SK-N-MC (cell line): ENCODE measurements at places on chromosomes 7 and 10.

- no peak for DNase-seq
Observed at GRCh38 chr7:116216956-116217571, 6.7 kb downstream of the TES start.

- DNase-seq: no peak
Observed at GRCh38 chr10:10498781-10499180, 518.9 kb upstream of the CELF2 start.

- DNase-seq: no peak
Observed at GRCh38 chr7:5773661-5774086, 7.8 kb downstream of the RNF216 start.

DNA sequence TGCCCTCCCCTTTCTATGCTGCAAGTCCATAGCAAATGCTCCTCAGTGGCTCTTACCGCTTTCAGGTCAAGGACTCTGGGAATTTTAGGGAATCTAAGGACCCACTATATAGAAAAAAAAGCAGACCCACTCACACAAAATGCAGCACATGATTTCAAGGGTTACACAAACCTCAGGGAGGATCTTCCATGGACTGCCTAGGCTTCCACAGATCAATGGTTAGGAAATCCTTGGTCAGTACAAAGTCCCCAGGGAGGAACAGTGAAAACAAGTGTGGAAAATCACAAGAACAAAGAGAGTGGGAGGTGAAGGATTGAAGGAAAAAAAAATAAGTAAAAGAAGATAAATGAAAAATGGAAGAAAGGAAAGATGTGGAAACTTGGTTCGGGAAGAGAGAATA, 188.4 kb downstream of the AHR start:
- no peak for DNase-seq

DNA sequence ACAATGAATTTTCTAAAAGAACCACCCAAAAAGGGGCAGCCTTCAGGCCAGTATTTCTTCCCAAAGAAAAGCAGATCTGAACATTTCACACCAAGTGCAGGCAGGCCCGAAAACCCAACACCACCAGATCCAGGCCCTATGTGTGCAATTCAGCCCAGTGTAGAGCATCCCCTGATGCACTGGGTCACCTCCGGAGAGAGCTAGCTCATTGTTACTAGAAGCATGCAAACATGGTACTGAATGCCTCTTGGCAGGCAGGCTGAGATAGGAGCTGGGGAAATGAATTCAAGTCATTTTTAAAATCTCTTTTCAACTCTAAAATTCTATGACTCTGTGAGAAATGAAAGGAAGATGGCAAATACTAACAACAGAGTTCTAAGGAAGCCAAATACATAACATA, 174.8 kb downstream of the ELMO1 start:
- no peak for DNase-seq

GRCh38 chr10:74754381-74754821, 72.0 kb upstream of the KAT6B start:
- no peak for DNase-seq

GRCh38 chr7:43006008-43006407, 73.8 kb downstream of the MRPL32 start:
- DNase-seq: no peak

- DNase-seq: no peak
Observed at GRCh38 chr10:79320820-79321493, 26.3 kb upstream of the PPIF start.

- DNase-seq: no peak
Observed at GRCh38 chr7:47516985-47517600, 64.8 kb downstream of the TNS3 start.

DNA sequence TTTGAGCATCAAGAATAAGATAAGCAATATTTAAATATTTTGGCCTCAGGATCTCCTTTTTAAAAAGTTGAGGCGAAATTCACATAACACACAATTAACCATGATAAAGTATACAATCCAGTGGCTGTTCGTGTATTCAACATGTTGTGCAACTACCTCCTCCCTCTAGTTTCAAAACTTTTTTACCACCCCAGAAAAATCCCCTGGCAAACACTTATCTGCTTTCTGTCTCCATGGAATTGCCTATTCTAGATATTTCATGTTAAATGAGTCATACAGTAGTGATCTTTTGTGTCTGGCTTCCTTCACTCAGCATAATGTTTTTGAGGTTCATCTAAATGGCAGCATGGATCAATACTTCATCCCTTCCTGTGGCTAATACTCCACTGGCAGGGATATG, 31.8 kb upstream of the IL15RA start:
- DNase-seq: no peak

DNA sequence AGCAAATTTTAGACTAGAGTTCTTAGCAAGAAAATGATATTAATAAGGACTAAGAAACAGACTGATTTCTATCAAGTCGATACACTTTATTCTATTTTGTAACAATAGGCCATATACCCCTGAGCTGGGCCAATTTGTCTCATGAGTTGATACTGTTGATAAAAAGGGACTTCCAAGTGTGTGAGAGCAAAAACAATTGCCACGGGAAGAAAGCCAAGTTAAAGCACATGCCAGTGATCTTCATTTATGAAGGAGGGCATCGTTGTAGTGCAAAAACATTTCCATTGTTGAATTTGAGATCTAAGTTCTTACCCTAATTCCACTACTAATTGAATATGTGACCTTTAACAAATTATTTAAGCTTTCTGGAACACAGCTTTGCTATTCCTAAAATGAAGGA, 119.9 kb downstream of the CNOT4 start:
- no peak for DNase-seq

GRCh38 chr7:98555403-98555802, 61.7 kb upstream of the NPTX2 start:
- DNase-seq: no peak

- DNase-seq: no peak
Observed at GRCh38 chr7:80249619-80250295, 115.1 kb downstream of the GNAI1 start.

DNA sequence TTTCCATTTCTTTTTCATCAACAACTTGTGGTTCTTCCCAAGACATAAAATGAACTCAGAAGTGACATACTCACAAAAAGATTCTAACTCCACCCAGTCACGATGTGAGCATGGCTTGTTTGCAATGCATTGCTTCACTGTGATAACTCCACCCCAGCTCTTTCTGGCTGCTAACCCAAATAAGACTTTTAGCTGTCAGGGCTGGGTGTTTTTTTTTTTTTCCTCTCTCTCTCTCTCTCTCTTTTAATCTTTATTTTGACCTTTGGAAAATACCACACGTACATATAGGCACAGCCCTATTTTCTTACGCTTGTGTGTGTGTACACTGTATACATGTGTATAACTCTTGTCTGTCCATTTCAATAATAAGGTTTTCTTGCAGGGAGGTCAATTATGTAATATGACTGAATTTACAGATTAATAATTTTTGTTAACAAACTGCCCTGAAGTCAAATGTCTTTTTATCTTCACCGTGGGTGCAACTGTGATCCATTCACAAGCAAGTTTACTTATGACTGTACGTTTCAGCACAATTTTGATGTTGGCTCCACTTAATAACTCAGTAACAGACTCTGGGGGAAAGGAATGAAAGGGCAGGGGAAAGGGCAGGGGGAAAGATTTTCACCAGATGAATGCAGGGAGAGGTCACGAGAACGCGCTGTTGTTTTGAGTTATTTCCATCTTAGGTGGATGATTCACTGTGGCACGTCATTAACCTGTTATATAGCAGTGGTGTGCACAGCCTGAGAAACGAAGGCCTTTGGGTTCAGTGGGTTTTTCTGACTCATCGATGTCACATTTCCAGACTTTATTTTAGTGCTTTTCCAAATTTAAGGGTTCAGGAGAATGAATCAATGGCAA, 49.1 kb downstream of the APBB1IP start:
- DNase-seq: no peak

- no peak for DNase-seq
Observed at GRCh38 chr10:49009199-49009979, 69.7 kb upstream of the LRRC18 start.

- no peak for DNase-seq
Observed at GRCh38 chr10:33809732-33810131, 475.3 kb upstream of the NRP1 start.

DNA sequence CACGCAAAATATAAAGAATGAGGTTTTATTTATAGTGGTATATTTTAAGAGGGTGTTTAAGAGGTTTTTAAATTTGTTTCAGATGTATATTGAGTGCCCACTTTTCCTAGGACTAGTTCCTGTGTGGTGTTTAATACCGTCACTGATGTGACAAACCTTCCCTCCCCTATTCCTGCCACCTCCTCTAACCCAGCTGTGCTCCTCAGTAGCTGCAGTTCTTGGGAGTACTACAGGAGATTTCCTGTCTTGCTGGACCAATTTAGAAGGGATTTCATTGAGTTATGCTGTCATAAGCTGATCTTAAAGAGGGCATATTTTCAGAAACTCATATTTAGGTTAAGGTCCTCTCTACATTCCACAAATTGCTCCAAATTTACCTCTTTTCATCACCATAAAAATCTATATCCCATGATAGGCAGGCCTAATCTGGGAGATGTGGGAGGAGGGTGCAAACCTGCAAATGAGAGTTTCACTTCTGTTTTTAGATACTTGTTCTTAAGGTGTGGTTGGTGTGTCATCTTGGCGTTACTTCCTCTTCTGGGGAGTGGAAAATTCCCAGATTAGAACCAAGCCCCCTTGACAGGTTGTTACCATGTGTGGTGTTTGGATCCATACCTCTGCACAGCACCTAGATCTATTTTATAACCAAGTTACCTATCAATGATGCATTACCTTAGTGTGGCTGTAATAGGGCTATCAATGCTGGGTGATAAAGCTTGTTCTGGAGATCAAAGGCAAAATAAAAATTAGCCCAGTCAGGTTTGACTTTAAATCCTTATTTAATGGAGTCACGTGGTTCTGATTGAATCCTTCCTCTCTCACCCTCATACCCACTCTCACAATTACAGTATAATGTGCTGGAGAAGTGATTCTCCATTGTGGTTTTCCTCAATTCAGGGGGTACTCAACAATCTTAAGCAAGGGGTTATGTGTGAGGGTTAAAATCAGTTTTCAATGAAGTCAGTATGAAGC, 141.1 kb downstream of the CDK14 start:
- no peak for DNase-seq

GRCh38 chr10:111077479-111077784, 603 bp downstream of the ADRA2A start:
- no peak for DNase-seq

- no peak for DNase-seq
Observed at GRCh38 chr7:104366390-104366789, 38.0 kb downstream of the LHFPL3 start.
